Naive thymus-derived CD4-positive, alpha-beta T cell (primary cell): ENCODE measurements at places on chromosomes 11 and 22. TPM values are rescaled to one million over a fixed set of nuclear protein-coding genes. Genes with fewer than 3 reads are reported as not detected.

NAP1L4 gene
- 134 TPM for polyA plus RNA-seq

TSPAN18 gene
- 8.8 TPM for polyA plus RNA-seq

TSSK2 gene
- not detected for polyA plus RNA-seq

ALX4 gene
- polyA plus RNA-seq, result not detected

C11orf65 gene
- 0.61 TPM for polyA plus RNA-seq

CTSW gene
- polyA plus RNA-seq, result 31.7 TPM

LIF gene
- not detected for polyA plus RNA-seq

KREMEN1 gene
- not detected for polyA plus RNA-seq

OR4S1 gene
- not detected for polyA plus RNA-seq

DDX25 gene
- 0.02 TPM for polyA plus RNA-seq

RAB38 gene
- 0.14 TPM for polyA plus RNA-seq

SLC6A5 gene
- polyA plus RNA-seq, result not detected

ZC3H12C gene
- polyA plus RNA-seq, result not detected

PSMD13 gene
- polyA plus RNA-seq, result 186 TPM

DEPDC7 gene
- 3.9 TPM for polyA plus RNA-seq

CNTN5 gene
- not detected for polyA plus RNA-seq

PRRG4 gene
- not detected for polyA plus RNA-seq

HIC2 gene
- polyA plus RNA-seq, result 1.2 TPM

SLC16A8 gene
- polyA plus RNA-seq, result not detected

YAP1 gene
- not detected for polyA plus RNA-seq

FAM227A gene
- polyA plus RNA-seq, result not detected
